Hair follicular keratinocyte (primary cell): ENCODE measurements at places on chromosomes 5 and 9. TPM values are rescaled to one million over a fixed set of nuclear protein-coding genes. Genes with fewer than 3 reads are reported as not detected.

BAAT gene
- total RNA-seq = not detected in 2 replicates

PPP1R26 gene
- 20.7 and 30.8 TPM in 2 replicates for total RNA-seq

SLC44A1 gene
- 19.5 and 22.8 TPM in 2 replicates for total RNA-seq

PCDHB2 gene
- total RNA-seq = 0.08 and 0.62 TPM in 2 replicates

KIAA0825 gene
- 1.4 and 1.6 TPM in 2 replicates for total RNA-seq

CCDC192 gene
- total RNA-seq = not detected in 2 replicates

PCDHGA7 gene
- 0.11 and 0.86 TPM in 2 replicates for total RNA-seq

C9 gene
- total RNA-seq = 0.08 TPM in 1 of 2 replicates, not detected in the other

CWC27 gene
- total RNA-seq = 9.6 and 18.9 TPM in 2 replicates

CATSPER3 gene
- total RNA-seq = not detected in 2 replicates

MRPL22 gene
- total RNA-seq = 35.1 and 44.5 TPM in 2 replicates

SLC6A7 gene
- total RNA-seq = not detected in 2 replicates

ANKRD31 gene
- under 0.01 TPM in 1 of 2 replicates, not detected in the other for total RNA-seq

STOM gene
- 87.2 and 99.7 TPM in 2 replicates for total RNA-seq

BARHL1 gene
- not detected in 2 replicates for total RNA-seq

LCP2 gene
- total RNA-seq = not detected in 2 replicates

SLC25A2 gene
- total RNA-seq = not detected in 2 replicates

MPDZ gene
- 5.8 and 16.8 TPM in 2 replicates for total RNA-seq

NMRK1 gene
- total RNA-seq = 26.1 and 26.4 TPM in 2 replicates

NUTM2G gene
- total RNA-seq = not detected in 2 replicates

KIF20A gene
- 13.8 and 45.5 TPM in 2 replicates for total RNA-seq

MEGF10 gene
- 0.08 TPM in 1 of 2 replicates, not detected in the other for total RNA-seq

CCT5 gene
- 415 and 744 TPM in 2 replicates for total RNA-seq

MEIKIN gene
- total RNA-seq = not detected in 2 replicates

SPINK4 gene
- total RNA-seq = not detected in 2 replicates

ADRA1B gene
- 0.78 and 1.1 TPM in 2 replicates for total RNA-seq

GRIN3A gene
- not detected in 2 replicates for total RNA-seq

BASP1 gene
- 154 and 155 TPM in 2 replicates for total RNA-seq

CYSTM1 gene
- total RNA-seq = 81.1 and 84.3 TPM in 2 replicates

PTGER4 gene
- total RNA-seq = 14.1 and 16.3 TPM in 2 replicates

ALDH7A1 gene
- total RNA-seq = 47.7 and 50.3 TPM in 2 replicates

GRXCR2 gene
- total RNA-seq = not detected in 2 replicates

SPRY4 gene
- total RNA-seq = 19.8 and 38.7 TPM in 2 replicates

CDK9 gene
- 25.4 and 28.7 TPM in 2 replicates for total RNA-seq

SPATA24 gene
- total RNA-seq = 3.0 and 4.6 TPM in 2 replicates

EPB41L4A gene
- total RNA-seq = 1.3 and 6.8 TPM in 2 replicates

OR13C8 gene
- not detected in 2 replicates for total RNA-seq

SVEP1 gene
- 0.04 and 1.6 TPM in 2 replicates for total RNA-seq

HRH2 gene
- total RNA-seq = not detected in 2 replicates

KCNMB1 gene
- total RNA-seq = not detected in 2 replicates

RHOBTB3 gene
- total RNA-seq = 0.39 and 2.2 TPM in 2 replicates

SUSD1 gene
- total RNA-seq = 4.9 and 5.1 TPM in 2 replicates

BTNL9 gene
- not detected in 2 replicates for total RNA-seq

FGF10 gene
- total RNA-seq = not detected in 2 replicates

PDE4D gene
- 2.5 and 3.6 TPM in 2 replicates for total RNA-seq

MYMK gene
- not detected in 2 replicates for total RNA-seq

DDX4 gene
- total RNA-seq = not detected in 2 replicates

SLC35D2 gene
- 17.2 and 27.0 TPM in 2 replicates for total RNA-seq
